ENCODE measurements at places on chromosomes 5 and 9. TPM values are rescaled to one million over a fixed set of nuclear protein-coding genes. Genes with fewer than 3 reads are reported as not detected.

- DNase-seq, result no peak
Measured at GRCh38 chr5:59236448-59236847, 653.6 kb downstream of the RAB3C start.

GRCh38 chr9:905906-906305, 64.4 kb downstream of the DMRT1 start:
- DNase-seq, result no peak

GRCh38 chr5:116375926-116376325, 198.7 kb downstream of the SEMA6A start:
- DNase-seq, result no peak

DNA sequence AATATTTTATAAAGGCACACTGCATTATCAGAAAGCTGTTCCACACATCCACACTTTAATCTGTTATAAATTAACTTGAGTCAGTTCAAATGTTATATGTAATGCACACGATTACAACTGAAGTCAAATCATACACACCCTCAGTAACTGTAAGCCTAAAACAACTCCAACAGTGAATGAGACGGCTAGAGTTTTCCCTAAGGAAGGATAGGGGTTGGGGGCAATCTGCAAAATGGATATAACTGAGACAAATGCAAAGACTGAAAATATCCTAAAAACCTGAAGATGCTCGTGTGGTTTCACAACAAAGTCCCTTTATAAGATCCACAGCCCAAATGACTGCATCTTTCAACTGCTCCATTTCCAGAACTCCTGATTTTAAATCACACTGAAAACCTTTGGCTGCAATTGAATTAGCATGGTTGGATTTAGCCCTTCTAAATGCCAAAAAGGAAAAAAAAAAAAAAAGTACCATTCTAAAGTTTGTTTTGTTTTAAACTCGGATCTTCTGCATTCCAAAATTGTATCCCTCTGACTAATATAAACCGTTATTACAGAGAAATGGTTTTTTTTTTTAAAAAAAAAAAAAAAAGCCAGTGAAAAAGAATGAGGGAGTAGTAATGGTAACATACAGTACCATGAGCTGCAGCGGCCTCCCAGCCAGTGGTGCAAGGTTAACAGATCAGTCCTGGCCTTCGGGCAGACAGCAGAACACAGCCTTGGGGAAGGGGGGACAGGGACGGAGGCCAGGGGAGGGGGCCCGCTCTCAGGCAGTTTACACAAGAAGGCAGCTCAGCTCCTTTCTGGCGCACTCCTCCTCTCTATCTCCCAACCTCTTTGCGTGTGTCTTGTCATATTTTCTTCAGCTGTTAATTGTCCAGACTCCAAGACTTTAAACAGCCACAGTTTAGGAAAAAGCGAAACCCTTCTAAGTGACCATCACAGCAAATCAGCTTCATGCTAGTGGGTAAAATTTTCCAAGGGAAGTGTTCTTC, 166.1 kb downstream of the BNC2 start:
- peak; percentile 80 for DNase-seq

- no peak for DNase-seq
Measured at GRCh38 chr5:75473463-75473862, 38.0 kb downstream of the CERT1 start.

DNA sequence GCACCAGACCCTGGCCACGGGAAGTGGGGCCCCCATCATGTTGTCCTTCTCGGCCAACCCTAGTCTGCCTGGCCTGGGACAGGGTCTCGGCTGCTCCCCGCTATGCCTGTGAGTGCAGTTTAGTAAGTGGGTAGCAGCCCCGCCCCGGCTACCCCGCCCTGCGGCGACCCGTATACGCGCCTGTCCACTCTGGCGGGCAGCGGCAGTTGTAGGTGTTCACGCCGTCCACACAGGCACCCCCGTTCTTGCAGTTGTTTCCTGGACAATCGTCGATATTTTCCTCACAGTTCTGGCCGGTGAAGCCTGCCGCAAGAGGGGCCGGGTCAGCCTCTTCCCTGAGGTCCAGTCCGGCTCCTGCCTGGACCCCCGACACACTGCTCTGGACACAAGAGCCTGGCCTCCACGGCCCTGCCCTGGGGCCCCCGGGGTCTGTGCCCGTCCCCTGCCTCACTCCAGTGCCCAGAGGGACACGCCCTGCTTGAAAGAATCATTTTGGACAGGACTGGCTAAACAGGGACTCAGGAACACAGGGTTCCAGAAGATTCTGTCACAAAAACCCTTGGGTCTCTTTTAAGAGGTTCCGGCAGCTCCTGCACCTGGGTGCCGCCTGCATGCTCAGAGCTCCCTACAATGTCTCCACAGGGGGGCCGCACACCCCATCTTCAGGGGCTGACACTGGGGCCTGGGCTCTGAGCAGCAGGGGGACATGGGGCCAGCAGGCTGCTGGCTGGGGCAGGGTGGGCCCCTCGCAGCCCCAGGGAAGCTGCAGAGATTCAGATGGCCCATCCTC, 26.4 kb downstream of the NOTCH1 start:
- no peak for DNase-seq

GRCh38 chr5:32083981-32084430, 90.1 kb downstream of the GOLPH3 start:
- DNase-seq, result no peak

Gene PCDHB5
- polyA plus RNA-seq, result 0.32 TPM

Gene ENTREP1
- polyA plus RNA-seq, result 0.04 TPM

Gene HK3
- polyA plus RNA-seq, result not detected

Gene HRCT1
- 3.9 TPM for polyA plus RNA-seq

Gene ARSB
- polyA plus RNA-seq, result 16.3 TPM

Gene ANXA1
- polyA plus RNA-seq, result 520 TPM

Gene MYOZ3
- polyA plus RNA-seq, result 0.24 TPM
